ENCODE measurements at places on chromosomes 2 and 18.

DNA sequence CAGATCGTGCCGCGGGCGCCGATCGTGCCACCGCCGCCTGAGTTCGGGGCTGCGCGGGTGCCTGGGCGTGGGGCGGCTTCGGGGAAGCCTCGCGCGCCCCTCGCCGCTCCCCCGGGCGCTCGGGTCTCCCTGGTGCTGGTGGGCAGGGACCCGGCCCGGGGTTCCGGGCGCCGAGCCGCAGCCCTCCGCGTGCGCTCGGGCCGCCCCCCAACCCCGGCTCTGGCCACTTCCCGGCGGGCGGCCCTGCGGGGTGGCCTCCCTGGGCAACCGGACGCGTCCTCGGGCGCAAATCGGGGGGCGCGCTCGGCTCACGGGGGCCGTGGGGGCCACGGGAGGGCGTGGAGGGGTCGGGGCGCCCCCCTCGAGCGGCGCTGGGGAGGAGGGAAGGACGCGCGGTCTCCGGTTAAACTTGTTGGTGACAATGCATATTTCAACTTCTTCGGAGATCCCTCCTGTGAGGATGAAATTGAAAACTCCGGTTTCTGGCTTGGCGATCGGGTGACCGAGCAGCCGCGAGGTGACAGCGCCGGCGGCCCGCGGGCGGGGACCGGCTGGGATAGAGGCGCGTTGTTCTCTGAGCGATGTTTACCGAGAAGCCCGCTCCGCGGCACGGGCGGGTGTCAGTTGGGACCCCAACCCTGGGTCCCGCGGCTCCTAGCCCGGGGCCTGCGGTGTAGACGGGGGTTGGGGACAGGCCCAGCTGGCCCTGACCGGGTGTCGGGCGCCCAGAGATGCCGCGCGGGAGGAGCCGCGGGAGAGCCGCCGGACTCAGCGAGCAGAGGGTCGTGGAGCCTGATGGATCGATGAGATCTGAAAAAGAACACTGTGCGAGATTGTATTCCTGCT lies 676 bp downstream of the SH3BP4 start:
- no peak for DNase-seq

DNA sequence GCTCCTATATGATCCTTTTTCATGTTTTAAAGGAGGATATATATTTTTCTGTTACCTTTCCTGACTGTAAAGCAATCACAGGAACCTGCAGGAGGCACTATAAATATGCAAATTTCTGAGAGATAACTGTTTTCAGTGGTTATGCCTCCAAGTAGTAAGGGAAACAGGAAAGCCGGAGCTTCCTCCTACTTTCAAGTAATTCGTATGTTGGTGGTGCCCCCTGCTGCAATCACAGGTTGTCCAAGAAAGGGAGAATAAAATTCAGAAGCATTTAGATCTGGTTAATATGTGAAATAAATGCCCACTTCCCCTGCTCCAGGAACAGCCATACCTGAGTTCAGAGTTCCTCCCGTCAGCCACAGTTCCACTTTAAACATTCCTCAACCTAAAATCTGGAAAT lies 12.0 kb upstream of the BCL11A start:
- no peak for DNase-seq

DNA sequence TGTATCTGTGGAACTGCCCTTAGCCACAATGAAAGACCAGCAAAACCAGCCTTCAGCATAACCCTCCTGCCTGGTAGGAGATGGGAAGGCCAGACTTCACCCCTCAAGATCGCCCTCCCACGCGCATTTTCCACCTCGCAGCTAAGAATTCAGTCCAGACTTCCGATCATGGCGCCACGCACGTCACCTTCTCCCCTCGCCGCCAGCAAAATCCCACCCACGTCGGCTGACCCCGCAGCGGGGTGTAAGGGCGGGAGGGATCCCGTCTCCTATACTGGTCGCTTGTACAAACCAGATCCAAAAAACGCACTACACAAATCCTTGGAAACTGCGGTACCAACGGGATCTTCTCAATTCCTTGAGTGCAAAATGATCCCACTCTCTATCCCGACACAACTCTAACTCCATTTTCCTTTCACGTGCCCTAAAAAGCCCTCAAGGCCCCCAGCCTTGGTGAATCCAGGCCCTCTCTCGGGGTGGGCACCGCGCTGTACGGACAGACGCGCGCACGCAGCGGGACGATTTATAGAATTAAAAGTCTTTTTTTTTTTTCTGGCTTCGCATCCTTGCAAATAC lies 1.0 kb upstream of the BMPR2 start:
- DNase-seq: peak; percentile 18

DNA sequence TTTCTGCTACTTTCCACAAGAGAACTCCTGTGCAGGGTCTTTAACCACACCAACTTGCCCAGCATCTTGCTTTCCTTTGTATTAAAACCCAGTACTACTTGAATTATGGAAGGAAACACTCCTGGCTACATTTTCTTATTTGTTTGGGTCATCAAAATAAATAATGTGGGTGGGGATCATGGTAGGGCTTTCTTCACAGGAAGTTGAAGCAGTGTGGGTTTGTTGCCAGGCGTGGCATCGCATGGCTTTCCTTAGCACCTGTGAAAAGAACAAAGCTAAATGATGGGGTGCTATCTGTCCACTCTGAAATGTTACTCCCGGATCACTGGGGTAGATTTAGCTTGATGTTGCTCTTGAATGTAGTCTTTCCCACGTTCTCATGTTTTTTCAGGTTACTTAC lies 18.7 kb downstream of the ARHGAP25 start:
- no peak for DNase-seq

GRCh38 chr18:12841070-12841469 lies 43.0 kb downstream of the PTPN2 start:
- DNase-seq: no peak
